ENCODE measurements at places on chromosomes 6 and 20. TPM values are rescaled to one million over a fixed set of nuclear protein-coding genes. Genes with fewer than 3 reads are reported as not detected.

- ATAC-seq = no peak
Measured at GRCh38 chr6:5746053-5746758, 260.5 kb downstream of the NRN1 start.

GRCh38 chr6:34526241-34526972 is 29.7 kb downstream of the SPDEF start:
- no peak for ATAC-seq

- ATAC-seq = no peak
Measured at GRCh38 chr6:25608558-25609174, 43.3 kb upstream of the SCGN start.

GRCh38 chr6:111536910-111537527 is 54.0 kb upstream of the REV3L start:
- no peak for ATAC-seq

NKAPL gene
- 0.12 TPM for total RNA-seq
